Glutamatergic neuron (in vitro differentiated cells): ENCODE measurements at places on chromosomes 3 and 15.

GRCh38 chr3:144273601-144274000, 302.0 kb downstream of the DIPK2A start:
- DNase-seq, result no peak

GRCh38 chr3:14543446-14543845, 3.3 kb upstream of the GRIP2 start:
- no peak for DNase-seq

DNA sequence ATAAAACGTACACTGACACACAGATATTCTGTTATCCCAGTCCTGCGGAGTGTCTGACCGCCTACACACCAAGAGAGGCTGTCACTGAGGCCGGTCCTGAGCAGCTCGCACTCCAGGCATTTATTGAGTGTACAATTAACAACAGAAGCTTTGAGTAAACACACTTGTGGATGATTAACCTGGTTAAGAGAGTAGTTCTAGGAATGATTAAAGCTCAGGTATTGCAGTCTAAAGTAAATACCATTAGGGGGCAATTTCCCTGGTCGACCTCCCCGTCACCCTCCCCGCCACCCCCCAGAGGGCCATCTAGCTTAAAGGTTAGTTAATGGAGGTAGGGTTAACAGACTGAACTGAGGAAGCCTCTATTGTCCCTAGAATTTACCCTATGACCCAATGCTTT, 1278.5 kb downstream of the NSUN3 start:
- DNase-seq, result no peak

DNA sequence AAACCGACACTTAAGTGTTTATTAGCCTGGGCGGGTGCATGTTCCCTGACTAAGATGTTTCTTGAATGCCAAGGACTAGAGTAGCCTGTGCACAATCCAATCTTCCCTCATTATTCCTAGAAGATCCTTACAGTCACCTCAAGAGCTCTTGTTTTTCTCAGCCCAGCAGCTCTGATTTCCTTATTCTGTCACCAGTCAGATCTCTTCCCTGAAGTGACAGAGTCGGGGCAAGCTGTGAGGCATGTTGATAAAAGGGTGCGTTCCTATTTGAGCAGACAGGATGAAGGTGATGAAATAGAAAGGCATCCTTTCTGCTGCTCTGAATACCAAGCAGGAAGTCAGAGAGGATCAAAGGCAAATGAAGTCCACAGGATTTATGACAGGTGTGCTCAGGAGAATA, 125.6 kb upstream of the MCTP2 start:
- DNase-seq, result no peak

GRCh38 chr3:24513463-24513862, 18.8 kb upstream of the THRB start:
- no peak for DNase-seq

DNA sequence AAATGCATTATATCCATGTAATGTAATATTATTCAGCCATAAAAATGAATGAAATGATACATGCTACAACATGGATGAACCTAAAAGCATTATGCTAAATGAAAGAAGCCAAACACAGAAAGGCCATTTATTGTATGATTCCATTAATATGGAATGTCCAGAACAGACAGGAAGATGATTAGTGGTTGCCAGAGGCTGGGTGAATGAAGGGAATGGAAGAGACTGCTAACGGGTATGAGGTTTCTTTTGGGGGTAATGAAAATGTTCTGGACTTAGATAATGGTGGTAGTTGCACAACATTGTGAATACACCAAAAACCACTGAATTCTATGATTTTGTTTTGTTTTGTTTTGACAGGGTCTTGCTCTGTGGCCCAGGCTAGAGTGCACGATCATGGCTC, 61.6 kb upstream of the MAP4 start:
- no peak for DNase-seq

DNA sequence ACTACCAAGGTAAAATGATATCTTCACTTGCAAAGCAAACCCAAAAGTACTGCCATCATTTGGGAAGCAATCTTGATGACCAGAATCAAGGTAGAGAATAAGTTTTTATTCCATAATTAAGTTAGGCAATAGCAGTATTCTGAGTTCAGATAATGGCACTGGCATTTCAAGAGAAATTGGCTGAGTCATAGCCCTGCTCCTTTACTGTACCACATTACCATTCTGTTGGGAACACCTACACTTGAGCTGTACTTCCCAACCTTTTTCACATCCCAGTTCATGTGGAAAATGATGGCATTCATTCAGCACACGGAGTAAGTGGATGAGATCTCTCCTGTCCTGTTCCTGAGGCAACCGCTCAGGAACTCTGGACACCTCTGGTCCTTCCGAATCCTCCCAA, 311.6 kb upstream of the TPRG1 start:
- no peak for DNase-seq

GRCh38 chr3:194773771-194774455, 88.2 kb downstream of the FAM43A start:
- no peak for DNase-seq

DNA sequence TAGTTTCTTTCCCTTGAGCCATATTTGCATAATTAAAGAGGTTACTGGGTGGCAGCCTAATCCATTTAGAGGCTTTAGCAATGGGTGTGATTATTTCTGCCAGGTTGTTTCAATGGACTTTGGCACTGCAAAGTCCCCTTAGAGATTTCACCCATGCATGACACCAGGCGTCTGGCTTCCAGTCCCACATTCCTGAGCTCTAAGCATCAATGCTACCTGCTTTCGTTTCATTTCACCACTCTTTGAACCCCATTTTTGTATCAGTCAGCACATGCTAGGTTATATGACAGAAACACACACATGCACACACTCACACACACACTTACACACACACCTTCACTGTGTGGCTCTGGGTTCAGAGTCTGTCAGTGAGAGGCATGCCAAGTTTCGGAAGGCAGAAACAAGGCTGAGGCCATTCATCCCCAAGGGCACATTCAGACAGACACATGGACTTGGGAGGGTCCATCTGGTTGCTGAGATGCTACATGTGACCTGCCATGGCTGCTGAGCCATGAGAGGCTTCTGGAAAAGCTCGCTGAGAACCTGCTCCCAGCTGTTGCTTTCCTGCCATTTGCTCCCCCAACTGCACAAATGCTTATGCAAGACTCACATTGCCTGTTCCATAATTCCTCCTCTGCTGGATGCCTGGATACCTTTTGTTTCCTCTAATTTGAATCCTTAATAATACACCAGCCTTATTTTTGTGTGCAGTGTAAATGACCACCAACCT, 354.1 kb downstream of the GABRG3 start:
- DNase-seq, result peak; percentile 55

DNA sequence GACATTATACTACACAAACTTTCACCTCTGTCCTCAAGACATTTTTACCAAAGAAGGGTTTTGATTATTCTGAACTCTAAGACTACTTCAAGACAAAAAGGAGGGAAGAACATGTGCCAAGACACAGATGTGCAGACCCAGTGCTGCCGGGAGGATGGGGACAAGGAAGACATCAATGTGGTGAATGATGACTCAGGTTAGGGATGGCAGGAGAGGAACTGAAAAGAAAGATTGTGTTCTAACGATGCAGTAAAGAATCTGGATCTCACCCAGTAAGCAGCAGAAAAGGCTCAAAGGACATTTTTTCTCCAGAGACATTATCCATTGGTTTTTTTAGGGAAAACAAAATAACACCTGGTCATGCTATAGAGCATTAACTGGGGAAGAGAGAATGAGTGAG, 449.9 kb upstream of the NR2F2 start:
- DNase-seq, result no peak

DNA sequence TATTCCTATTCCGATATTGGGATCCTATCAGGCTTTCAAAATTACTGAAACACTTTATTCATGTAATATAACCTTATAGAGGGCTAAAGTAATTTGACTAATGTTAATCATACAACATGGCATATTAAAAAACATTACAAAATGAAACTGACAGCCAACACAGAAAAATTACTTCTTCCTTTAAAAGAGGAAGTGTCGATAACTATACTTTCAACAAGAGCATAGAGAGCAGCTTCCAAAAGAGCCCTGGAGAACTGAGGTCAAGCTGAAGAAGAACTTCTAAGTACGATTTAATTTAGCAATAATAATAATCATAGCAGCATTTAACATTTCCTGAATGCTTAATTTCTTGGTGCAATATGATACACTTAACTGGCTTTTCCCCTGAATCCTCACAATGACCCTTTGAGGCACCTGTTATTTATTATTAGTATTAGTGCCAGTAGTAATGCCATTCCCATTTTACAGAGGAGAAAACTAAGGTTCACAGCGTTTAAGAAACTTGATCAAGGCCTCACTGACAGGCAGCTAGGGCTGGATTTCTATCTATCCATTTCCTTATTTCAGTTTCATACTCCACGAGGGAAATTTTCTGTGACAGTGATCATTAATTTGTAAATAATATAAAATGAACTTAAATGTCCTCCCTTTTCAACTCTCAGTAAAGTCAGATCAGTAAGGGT, 181.6 kb downstream of the CFAP20DC start:
- DNase-seq, result no peak

DNA sequence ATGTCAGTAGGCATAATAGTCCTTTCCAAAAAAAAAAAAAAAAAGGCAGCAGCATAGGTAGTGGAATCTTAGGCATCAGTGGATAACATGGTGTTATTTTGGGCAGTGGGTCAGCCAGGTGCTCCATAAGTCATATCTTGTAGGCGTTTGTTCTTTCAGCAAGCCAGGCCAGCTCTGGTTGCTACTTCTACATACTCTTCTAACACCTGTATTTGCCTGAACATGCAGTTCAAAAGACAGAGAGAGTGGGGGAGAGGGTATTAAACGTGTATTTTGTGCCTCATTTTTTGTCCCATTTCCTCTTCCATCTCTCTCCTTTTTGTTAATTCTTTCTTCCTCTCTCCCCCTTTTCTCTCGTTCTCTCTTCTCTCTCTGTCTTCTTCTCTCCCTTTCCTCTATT, 110.4 kb downstream of the TPRG1 start:
- DNase-seq, result no peak

DNA sequence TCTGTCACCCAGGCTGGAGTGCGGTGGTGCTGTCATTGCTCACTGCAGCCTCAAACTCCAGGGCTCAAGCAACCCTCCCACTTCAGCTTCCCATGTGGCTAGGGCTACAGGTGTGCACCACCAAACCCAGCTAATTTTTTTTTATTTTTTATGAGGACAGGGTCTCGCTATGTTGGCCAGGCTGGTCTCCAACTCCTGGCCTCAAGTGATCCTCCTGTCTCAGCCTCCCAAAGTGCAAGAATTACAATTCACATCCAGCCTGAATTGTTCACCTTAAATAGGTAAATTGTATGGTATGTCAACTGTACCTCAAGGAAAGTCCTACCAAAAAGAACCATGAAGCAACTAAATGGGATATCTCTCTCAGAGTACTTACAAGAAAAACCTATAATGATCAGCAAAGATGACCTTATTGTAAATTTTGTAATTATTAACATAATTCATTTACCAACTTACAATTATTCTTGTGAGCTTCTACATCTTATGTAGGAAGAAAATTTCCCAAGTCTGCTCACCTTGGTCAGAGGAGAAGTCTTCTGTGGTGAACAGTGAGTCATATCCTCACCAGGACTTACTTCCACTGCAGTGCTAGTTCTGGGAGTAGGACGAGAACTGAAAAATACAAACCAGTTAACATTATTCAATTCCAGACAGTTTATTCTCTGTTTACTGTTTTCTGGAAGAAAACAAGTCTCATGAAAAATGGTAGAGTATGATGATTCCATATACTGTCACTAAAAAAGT, 54.4 kb downstream of the ULK4 start:
- no peak for DNase-seq

GRCh38 chr3:49013738-49014660, 4.4 kb downstream of the DALRD3 start:
- peak; percentile 71 for DNase-seq

- peak; percentile 20 for DNase-seq
Observed at GRCh38 chr3:98733812-98734281, 29.3 kb upstream of the ST3GAL6 start.

DNA sequence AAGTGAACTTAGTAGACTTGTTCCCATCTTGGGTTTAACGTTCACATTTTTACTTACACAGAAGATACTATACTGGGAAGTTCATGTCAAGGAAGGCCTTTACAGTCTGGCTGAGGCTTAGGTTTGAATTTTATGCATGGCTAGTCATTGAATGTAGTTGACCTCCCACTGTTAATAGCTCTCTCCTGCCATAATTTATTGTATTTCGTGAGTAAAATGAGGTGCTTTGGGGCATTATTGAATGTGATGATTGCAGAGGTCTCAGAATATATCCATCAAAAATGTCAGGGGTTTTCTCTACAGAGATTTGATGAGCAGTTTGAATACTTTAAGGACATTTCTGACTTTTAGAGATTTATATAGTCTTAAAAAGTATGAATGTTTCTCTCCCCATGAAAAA, 356.6 kb upstream of the GRM7 start:
- no peak for DNase-seq

DNA sequence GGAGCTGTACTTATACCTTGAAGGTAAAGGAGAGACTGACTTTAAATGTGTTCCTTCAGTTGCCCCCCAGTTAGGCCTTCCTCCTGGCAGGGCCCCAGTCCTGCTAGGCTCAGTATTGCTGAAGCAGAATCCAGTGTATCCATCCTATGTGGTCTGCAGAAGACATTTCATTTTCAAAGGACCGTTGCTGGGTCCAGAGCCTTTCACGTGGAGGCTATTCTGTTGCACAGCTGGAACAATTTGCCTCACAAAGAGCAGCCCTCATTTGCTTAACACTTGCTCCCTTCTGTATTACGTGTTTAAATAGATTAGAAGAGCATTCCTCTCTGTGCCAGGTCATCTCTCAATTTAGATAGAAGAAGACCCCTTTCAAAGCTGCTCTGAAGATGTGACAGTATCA, 78.9 kb upstream of the CFAP20DC start:
- no peak for DNase-seq

DNA sequence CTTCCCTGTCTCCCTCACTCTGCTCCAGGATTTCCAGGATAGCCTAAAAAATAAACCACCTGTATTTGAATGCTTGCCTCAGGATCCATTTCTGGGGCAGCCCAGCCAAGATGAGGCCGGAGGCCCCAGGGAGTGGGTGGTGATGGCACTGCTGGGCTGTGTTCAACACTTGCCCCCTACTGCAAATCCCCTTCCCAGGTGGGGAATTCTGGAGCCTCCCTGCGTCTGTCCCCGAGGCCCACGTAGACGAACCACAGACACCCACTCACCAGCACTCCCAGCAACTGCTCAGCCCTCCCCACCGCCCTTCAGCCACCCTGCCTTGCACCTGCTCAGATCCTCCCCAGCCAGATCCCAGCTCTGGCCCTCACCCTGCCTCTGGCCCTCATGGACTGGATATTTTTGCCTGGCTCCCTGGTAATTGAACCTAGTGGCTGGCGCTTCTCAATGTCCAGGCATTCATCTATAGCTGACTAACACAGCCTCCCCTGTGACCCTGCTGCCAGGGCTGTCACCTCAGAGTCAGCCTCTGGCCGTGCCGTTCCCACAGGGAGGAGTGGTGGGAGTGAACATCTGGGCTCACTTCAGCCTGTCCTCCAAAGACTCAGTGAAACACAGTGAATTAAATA, 17.1 kb upstream of the EPB42 start:
- DNase-seq, result no peak

GRCh38 chr15:51917493-51917892, 54.1 kb downstream of the LEO1 start:
- peak; percentile 32 for DNase-seq

DNA sequence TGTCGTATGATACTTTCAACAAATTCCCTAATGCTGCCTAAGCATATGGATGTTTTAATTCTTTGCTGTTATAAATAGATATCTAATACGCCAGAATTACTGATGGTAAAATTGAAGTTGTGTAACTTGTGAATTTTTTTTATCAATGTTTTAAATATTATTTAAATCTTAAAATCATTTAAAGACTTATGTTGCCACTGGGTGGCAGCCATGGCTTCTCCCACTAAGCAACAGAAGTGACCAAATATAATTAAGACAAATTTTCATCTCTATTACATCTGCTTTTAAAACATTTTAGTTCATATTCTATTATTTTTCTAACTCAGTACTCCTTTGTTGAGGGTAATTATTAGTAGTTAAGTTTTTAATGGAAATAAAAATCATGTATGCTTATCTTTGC, 8.1 kb upstream of the IL20RB start:
- DNase-seq, result no peak
